ENCODE measurements at places on chromosomes 7 and 10.

DNA sequence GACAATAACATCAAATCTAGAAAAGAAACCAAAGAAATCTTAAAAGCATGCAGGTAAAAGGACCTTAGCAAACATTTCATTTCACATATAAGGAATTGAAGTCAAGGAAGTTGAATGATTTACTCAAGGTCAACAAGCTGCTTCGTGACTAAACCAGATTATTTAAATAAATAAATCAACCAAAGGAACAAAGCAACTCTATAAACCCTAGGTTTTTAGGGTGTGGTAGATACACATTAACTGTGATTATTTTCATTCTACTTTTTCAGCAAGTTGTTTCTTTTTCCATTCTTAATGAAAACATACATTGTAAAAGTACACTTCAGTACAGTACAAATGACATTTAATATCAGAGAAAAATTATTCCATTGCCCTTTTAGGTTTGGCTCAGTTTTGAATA is 382.0 kb upstream of the STEAP1 start:
- no peak for DNase-seq

GRCh38 chr7:127477295-127478023 is 85.0 kb upstream of the ZNF800 start:
- DNase-seq, result no peak

DNA sequence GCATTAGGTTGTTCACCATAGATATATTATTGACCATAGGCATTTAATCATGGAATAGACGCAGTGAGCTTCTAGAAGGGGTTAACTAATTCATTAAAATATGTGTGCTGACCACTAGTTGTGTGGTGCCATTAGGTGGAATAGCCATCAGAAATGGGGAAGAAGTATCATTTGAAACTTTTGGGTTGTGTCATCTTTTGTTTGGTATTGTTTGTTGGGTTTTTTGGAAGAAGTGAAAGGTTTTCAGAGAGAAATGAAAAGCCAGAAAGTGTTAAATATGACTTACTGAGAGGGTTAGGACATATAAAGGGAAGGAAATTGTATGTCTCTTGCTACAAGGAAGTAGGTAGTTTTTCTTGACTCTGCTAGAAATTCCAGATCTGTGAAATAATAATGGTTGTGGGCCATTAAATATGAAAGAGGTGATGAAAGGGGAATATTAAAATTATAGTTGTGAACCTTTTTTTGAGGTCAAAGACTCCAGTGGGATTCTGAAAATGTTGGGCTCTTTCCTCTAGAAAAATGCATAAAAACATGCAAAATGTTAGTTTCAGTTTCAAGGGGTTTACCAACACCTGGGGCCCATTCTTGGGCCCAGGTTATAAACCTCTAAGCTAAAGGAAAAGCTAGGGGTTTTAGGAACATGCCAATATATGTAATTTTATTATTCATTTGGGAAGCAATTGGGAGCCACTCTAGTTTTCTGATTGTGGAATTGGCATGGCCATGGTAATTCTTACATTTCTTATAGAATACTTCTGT is 348.5 kb downstream of the BBS9 start:
- DNase-seq, result no peak

DNA sequence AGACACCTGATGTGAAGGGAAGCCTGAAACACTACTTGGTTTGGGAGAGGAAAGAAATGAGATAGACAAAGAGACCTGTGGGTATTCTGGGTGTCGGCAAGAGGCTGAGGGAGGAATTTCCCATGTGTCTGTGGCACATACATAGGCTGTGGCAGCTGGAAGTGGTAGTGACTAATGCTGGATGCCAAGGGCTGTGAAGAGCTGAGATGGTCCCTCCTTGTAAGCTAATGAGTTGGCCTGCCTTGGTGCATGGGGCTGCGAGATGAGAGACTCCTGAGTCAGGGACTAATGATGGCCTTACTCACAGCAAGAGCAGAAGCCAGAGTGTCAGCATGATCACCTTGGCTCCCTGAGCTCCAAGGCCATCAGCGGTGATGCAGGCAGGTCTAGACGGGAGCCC is 119.0 kb upstream of the EEPD1 start:
- peak; percentile 76 for DNase-seq

- DNase-seq, result no peak
Measured at GRCh38 chr10:90437452-90437851, 420.4 kb downstream of the HTR7 start.

GRCh38 chr7:77827999-77828398 is 29.4 kb downstream of the PHTF2 start:
- no peak for DNase-seq

DNA sequence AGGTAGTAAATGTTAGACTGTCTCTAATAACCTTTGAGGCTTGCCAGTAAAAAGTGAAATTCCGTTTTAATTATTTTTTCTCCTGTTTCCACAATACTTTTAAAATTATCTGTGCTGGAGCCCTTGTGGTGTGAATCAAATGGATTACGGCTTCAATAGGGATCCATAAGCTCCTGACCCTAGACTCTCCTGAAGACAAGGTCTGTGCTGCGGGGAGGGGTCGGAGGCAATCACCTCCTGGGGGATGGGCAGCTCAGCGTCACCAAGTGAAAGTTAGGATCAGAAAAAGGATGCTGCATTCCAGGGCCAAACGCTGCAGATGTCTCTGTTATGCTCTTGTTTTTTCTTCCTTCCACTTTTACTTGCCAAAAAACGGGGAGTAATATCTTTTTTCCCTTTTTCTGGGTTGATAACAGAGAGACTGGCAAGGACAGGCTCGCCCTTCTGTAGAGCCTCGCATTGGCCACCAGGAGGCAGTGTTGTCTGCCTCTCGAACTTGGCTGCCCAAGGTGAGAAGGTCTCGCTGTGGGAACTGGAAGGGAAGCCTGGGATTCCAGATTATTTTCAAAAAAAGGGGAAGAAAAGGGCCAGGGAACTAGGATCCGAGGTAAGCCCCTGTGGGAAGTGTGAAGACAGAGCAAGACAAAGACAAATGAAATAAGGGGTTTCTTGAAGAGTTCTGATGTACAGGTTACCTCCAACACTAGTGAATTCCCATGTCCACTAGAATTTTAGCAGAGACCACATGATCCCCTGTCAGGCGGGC is 621.9 kb downstream of the ACTR3B start:
- DNase-seq, result no peak

DNA sequence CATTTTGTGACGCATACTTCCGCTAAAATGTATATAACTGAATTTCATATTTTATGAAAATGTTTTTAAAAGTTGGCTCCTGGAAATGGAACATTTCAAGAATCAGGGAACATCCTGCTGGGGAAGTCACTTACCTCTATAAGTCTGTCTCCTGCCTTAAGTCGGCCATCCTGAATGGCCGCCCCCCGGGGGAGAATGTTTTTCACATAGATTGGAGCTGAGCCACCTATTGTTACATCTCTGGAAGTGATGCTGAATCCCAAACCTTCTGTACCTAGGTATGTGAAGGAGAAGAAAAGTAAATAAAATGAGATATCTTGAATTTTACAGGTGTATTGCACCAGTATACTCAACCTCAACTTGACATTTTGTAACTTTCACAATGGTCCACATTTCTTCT is 437.3 kb downstream of the PARD3 start:
- no peak for DNase-seq

- no peak for DNase-seq
Measured at GRCh38 chr10:113057948-113058522, 108.0 kb downstream of the TCF7L2 start.

DNA sequence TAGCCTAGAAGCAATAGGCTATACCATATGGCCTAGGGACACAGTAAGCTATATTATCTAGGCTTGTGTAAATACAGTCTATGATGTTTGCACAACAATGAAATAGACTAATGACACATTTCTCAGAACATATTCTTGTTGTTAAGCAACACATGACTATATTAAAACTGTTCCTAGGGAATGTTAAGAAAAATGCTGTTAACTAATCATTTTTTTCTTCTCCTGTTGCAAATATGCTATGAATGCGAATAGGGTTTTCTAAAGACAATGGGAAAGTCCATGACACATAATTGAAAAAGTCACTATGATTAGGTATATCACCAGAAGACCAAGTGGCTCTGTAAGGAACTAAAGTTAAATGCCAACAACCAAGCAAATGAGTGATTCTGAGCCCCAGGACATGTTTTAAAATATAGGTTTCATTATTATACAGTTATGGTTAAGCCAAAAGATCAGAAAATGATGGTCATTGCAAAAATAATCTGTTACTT is 454.0 kb upstream of the SORCS1 start:
- DNase-seq, result peak; percentile 21

- peak; percentile 79 for DNase-seq
Measured at GRCh38 chr10:122062831-122063674, 74.1 kb downstream of the TACC2 start.

- no peak for DNase-seq
Measured at GRCh38 chr10:11930312-11930978, 107.3 kb downstream of the PROSER2 start.

GRCh38 chr10:122499491-122499941 is 38.2 kb downstream of the HTRA1 start:
- DNase-seq, result peak; percentile 82

- peak; percentile 11 for DNase-seq
Measured at GRCh38 chr7:87210506-87210905, 9.0 kb downstream of the TMEM243 start.

DNA sequence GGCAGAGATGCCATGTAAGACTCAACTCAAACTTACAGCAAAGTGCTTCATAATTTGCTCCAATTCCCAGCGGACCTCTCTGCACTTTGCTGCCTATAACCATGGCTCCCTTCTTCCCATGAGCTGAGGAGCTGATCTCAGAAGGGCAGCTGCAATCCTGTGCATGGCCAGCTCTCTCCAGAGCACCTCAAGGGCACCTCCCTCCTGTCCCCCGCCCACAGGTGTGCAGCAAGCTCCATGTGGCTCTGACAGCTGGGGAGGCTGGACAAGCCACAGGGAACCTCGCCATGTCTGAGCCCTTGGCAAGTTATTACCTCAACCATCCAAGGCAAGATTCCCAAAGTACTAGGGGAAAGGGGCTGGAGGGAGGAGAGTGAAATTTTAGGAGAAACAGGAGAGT is 61.1 kb upstream of the DDC start:
- DNase-seq, result no peak

- no peak for DNase-seq
Measured at GRCh38 chr10:56596257-56596656, 235.2 kb upstream of the ZWINT start.

- DNase-seq, result no peak
Measured at GRCh38 chr10:123259081-123259480, 104.9 kb downstream of the BUB3 start.

DNA sequence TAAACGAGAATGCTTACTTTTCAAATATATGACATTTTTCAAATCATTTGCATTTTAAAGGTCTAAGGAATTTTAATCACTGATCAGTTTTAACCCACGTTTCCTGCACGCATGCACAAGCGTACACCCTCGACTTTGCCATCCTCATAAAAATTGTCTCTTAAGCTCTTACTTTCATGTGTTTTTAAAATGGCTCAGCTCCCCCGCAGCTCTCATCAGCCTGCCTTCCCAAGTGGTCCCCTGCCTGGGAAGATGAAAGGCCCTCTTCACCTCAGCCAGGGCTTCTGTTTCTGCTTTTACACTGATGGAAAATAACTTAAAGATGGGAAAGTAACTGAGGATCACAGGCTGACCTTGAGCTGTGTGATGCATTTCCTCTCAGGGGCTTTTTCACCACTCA is 131.6 kb upstream of the LSM8 start:
- DNase-seq, result no peak

- DNase-seq, result no peak
Measured at GRCh38 chr10:119275085-119275484, 67.7 kb downstream of the GRK5 start.

DNA sequence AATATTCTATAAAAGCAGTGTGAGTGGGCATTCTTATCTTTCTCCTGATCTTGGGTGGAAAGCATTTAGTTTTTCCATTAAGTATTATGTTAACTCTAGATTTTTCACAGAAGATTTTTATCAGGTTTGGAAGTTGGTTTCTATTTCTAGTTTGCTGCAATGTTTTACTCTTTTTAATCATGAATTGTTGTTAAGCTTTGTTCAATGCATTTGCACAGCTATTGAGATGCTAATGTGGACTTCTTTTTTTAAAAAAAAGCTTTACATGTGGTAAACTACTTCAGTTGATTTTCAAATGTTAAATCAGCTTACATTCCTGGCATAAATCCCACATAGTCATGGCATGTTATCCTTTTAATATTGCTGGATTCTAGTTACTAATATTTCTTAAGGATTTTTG is 363.6 kb upstream of the NRP1 start:
- no peak for DNase-seq

DNA sequence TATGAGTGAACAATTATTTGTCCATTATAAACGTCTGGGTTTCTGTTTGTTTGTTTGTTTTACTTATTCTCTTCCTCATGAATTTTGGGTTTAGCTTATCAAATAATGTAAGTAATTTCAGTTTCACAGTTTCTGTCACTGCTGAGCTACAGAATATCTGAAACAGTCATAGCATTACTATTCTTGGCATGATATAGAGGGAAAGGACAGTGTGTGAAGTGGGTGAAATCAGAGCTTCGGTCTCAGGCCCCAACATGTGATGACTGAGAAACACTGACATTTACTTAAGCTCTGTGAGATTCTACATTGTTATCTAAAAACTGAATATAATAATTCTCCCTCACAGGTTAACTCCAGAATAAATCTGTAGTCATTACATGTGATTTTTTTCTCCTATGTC is 8.8 kb upstream of the OR6V1 start:
- DNase-seq, result peak; percentile 50

DNA sequence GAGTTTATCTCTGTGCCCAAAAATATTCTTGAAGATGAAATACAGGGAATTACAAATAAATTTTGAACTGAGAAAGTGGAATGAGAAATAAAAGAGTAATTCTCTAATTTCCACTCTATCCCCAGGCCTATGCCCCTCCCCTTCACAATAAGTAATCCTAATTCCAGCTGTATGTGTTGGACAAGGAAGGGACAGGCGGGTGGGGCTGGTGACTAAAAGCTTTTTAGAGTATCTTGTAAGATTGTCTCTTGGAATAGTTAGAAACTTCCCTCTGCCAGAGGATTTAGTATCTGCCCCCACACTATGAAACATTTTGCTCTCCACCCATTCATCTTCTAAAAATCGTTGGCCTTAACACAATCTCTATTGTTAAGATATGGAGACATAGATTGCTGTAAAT is 199.2 kb downstream of the MBL2 start:
- no peak for DNase-seq

DNA sequence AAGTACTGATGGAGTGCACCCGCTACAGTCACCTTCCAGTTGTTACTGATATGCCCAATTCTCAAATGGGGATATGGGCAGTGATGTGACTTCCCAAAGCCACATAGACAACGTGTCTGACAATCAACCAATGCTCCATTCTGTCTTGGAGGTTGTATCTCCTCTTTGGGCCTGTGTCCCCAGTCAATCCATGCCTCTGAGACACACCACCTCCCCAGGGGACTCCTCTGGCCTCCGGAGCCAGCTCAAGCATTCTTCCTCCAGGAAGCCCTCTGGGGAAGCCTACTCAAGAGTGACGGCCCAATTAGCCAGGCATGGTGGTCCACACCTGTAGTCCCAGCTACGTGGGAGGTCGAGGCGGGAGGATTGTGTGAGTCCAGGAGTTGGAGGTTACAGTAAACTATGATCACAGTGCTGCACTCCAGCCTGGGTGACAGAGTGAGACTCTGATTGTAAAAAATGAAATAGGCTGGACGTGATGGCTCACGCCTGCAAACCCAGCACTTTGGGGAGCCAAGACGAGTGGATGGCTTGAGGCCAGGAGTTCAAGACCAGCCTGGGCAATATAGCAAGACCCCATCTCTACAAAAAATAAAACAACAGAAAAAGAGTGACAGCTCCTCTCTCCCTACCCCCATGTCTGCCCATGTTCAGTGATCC is 99.5 kb upstream of the TNRC18 start:
- DNase-seq, result peak; percentile 50

- DNase-seq, result peak; percentile 98
Measured at GRCh38 chr10:117442944-117443685, 67.9 kb upstream of the PDZD8 start.

GRCh38 chr10:124288486-124288885 is 130.2 kb downstream of the OAT start:
- no peak for DNase-seq

Data from AG10803 (cell line).